ENCODE measurements at places on chromosomes 11 and 22. TPM values are rescaled to one million over a fixed set of nuclear protein-coding genes. Genes with fewer than 3 reads are reported as not detected.
A peak's percentile ranks its signal among the peaks of the same experiment; 100 is the strongest.

CALCA gene
- total RNA-seq = not detected

MS4A3 gene
- not detected for total RNA-seq

F2 gene
- total RNA-seq = not detected

SEPTIN3 gene
- not detected for total RNA-seq

RASGRP2 gene
- total RNA-seq = not detected

LGALS12 gene
- not detected for total RNA-seq

CRYBA4 gene
- not detected for total RNA-seq

SLN gene
- not detected for total RNA-seq

OR5P2 gene
- not detected for total RNA-seq

TP53I11 gene
- 2.9 TPM for total RNA-seq

TIMP3 gene
- 327 TPM for total RNA-seq

APOL1 gene
- 1.1 TPM for total RNA-seq

OR52N4 gene
- total RNA-seq = not detected

OR2AG2 gene
- 0.11 TPM for total RNA-seq

CLCF1 gene
- total RNA-seq = 10.7 TPM

OR51B2 gene
- not detected for total RNA-seq

B3GAT3 gene
- 85.7 TPM for total RNA-seq

GPHA2 gene
- not detected for total RNA-seq

E2F8 gene
- total RNA-seq = 1.1 TPM

FADS2 gene
- 48.6 TPM for total RNA-seq

C22orf42 gene
- total RNA-seq = not detected

BDNF gene
- 64.0 TPM for total RNA-seq

BTBD18 gene
- total RNA-seq = not detected

OR51I1 gene
- not detected for total RNA-seq

DNA sequence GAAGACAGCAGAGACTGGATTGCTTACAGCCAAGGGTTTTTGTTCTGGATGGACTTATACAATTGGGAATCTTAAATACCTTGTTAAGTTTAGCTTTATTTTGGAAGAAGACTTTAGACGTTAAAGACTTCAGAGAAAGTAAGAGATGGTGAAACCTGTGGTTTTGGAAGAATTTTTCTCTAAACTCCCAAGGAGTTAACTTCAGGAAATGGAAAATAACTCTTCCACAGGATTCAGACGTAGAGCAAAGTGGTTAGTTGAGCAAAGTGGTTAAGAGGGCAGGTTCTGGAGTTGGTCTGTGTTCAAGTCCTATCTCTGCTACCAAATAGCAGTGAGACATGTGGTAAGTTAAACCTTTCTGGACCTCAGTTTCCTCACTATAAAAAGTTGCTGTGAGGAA, 12.8 kb downstream of the PITPNB start:
- no peak for DNase-seq

- no peak for DNase-seq
Observed at GRCh38 chr11:124050748-124051147, 9.6 kb upstream of the OR10G7 start.

DNA sequence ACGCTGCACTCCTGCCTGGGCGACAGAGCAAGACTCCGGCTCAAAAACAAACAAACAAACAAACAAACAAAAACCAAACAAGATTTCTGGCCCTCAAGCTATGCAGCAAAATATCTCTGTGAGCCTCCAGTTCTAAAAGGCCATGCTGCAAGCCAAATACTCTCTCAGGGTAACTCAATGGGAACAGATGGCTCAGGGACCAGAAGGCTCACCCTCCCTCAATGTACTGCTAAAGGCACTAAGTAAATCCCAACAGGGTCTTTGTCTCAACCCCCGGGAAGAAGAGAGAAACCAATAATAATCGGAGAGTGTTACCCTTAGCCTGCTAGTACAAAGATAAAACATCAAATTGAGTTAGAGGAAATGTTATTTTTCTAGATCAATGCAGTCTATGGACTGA, 119.7 kb upstream of the ZC3H12C start:
- no peak for DNase-seq

DNA sequence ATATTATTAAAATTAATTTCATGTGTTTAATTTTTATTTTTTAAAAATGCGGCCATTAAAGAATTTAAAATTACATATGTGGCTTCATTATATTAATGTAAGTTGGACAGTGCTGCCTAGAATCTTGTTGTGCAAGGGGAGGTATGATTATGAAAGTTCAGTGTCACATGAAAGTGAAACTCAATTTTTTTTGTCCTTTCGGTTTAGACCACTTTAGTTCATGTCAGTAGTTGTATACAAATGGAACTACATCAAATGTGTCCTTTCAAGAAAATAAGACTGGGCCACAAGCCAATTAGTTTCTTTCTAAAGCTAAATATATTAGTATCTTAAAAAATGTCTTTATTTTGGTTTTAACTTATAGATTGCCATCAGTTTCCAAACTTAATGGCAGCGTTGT, 35.7 kb downstream of the TBCEL start:
- no peak for DNase-seq

- DNase-seq = no peak
Observed at GRCh38 chr22:37470087-37470445, 16.1 kb downstream of the MFNG start.

DNA sequence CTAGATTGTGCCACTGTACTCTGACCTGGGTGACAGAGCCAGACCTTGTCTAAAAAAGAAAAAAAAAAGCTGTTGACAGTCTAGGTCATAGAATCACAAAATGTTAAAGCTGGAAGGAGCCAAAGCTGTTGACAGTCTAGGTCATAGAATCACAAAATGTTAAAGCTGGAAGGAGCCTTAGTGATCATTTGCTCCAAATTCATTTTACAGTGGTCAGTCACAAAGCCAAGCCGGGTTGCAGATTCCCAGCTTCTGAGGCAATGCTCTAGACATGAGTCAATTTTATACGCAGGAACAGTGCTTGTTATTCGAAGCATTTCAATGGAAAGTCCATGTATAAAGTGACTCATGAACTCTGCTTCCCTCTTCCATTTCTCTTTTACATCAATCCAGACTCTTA, 47.4 kb downstream of the SYT13 start:
- DNase-seq = peak; percentile 60

DNA sequence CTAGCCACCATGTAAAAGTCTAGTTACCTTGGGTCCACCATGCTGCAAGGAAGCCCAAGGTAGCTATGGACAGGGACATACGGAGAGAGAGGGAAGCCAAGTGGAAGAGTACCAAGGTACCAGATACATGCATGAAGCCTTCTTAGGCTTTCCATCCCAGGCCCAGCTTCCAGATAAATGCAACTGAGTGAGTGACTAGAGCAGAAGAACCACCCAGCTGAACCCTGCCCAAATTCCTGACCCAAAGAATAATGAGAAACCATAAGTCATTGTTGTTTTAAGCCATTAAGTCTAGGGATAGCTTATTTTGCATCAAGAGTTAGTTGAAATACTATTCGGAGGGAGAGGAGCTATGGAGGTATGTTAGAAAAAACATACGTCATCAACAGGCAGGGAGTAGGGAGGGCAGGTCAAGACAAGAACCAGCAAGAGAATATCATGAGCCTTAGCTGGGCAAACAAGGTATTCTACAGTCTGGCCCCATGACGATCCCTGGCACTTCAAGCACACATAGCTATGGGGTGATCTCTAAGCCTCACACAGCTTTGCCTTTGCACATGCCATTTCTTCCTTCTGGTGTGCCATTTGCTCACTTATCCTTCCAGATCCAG, 36.5 kb upstream of the APLNR start:
- no peak for DNase-seq

GRCh38 chr11:24056051-24056450, 440.8 kb upstream of the LUZP2 start:
- no peak for DNase-seq

- peak; percentile 28 for DNase-seq
Observed at GRCh38 chr22:24305260-24305692, 34.6 kb downstream of the SPECC1L start.

- peak; percentile 51 for DNase-seq
Observed at GRCh38 chr11:1548221-1549070, 23.6 kb downstream of the DUSP8 start.

DNA sequence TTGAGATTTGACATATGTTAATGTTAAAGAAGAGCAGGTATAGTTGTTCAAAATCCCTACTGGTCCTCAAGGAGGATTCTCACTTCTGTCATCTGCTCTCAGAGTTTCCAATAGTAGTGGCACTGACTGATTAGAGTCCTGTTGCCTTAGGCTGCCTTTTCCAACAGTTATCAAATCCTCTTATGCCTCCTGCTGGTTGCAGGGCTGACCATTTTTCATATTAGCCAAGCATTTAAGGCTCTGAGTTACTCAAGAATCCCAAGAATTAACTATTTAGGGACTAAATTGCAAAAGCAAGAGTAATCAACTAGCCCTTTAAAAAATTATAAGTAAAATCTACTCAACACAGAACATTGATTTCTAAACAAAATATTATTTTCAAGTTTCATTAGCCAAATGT, 212.0 kb upstream of the CHORDC1 start:
- no peak for DNase-seq

- no peak for DNase-seq
Observed at GRCh38 chr11:75028321-75028720, 39.6 kb downstream of the NEU3 start.

GRCh38 chr11:36540998-36541397, 26.8 kb upstream of the RAG1 start:
- peak; percentile 55 for DNase-seq

- no peak for DNase-seq
Observed at GRCh38 chr11:92663539-92663938, 305.9 kb upstream of the MTNR1B start.

DNA sequence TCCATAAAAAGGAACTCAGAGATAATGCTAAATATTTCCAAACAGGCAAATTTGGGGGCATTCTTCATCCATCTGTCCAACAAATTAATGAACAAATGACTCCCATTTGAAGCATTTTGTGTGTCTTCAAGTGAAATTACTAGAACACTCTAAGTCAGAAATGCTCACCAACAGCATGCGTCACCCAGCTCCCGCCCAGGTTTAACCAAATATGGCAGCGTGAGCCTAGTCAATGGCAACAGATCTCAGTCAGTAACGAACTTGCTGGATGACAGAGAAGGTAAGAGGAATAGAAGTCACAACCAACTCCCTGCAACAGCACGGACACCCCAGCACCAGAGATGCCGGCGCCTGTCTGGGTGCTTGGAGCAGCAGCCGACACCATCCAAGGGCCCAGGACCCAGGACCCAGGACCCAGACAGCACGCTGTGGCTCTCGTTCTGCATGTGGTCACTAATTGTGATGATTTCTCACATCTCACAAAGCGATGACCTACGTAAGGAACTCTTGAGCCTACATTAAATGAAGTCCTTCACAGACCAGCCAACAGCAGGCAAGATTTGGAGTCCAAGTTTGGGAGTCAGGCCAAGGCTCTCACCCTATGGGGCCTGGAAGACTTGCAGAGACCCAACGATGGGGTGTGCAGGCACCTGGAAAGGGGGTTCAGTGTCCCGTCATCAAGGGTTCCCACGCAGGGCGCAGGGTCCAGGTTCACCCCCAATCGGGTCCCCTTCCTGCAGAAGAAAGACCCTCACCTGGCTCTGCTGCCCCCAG, 556.9 kb downstream of the BRD1 start:
- no peak for DNase-seq

- DNase-seq = no peak
Observed at GRCh38 chr11:96798445-96798844, 408.6 kb downstream of the JRKL start.

- DNase-seq = no peak
Observed at GRCh38 chr11:70667767-70668166, 269.4 kb downstream of the CTTN start.

DNA sequence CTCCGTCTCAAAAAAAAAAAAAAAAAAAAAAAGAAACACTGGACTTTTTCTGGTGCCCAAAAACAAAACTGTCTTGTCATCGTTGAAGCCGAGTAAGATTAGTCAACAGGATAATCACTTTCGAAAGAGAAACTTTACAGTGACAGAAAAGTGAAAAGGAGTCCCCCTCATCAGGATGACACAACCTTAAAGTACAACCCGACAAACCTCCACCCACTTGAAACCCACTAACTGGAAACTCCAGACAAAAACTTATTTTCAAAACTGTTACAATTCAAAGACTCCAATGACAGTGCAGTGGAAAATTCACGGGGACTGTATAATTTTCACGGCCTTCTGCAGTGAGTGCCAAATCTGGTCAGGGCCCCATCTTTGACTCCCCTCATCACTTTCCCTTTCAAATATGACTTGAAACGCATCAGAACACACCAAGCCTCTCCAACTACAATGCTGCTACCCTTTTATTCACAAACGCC, 1.3 kb downstream of the DENND5A start:
- peak; percentile 32 for DNase-seq

DNA sequence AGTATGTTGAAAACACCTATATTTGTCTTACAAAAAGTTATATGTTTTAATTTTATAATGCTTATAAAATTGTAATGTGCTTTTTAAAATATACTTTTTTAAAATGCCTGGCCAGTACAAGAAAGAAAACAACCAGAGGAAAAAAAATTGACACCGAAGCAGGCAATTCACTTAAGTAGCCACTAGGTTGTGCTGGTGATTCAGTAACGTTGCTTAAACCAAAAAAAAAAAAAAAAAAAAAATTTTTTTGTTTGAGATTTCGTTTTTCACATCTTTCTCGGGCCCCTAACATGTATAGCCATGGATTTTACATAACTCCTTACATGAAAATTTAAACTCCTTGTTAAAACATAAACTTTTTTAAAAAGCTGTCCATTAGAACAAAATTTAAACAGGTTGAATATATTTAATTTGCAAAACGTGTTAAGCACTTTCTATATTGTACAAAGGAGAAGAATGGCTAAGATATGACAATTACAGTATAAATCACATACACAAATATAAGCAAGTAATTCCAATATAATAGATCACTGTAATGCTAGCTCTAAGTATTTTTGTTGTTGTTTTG, 9.2 kb downstream of the OR8B4 start:
- DNase-seq = peak; percentile 29

GRCh38 chr22:25911243-25911972, 169.4 kb downstream of the MYO18B start:
- no peak for DNase-seq

- DNase-seq = no peak
Observed at GRCh38 chr22:19082101-19082500, 40.1 kb downstream of the DGCR2 start.

DNA sequence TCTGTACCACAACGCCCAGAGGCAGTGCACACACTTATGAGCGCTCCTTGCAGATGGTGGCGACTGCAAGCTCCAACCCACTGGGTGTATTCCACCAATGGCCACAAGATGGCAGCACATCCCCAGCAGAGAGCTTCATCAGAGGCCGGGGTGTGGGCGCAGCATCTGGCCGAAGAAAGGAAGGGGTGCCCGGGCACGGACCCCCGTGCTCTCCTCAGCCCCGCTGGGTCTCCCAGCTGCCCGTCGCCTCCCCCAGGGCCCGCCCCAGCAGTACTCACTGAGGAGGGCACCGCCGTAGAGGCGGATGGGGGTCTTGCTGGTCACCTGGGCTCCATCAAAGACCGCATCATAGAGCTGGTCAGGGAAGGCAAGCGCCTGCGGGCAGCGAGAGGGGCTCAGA, 14.2 kb downstream of the TP53I11 start:
- peak; percentile 55 for DNase-seq

- DNase-seq = no peak
Observed at GRCh38 chr22:19146215-19146968, 1.9 kb upstream of the ESS2 start.

GRCh38 chr11:12177739-12178338, 67.4 kb downstream of the MICAL2 start:
- DNase-seq = peak; percentile 25

- peak; percentile 61 for DNase-seq
Observed at GRCh38 chr22:31977141-31977841, 33.0 kb downstream of the YWHAH start.

- DNase-seq = no peak
Observed at GRCh38 chr11:1230456-1231395, 7.9 kb downstream of the MUC5B start.

Data from HFFc6 (cell line).